ENCODE measurements at places on chromosomes 6 and 20.

GRCh38 chr6:100614933-100615332 is 150.2 kb upstream of the SIM1 start:
- DNase-seq: no peak

- DNase-seq: no peak
These were observed 112.8 kb downstream of the ARHGAP18 start for GRCh38 chr6:129597023-129597713.

DNA sequence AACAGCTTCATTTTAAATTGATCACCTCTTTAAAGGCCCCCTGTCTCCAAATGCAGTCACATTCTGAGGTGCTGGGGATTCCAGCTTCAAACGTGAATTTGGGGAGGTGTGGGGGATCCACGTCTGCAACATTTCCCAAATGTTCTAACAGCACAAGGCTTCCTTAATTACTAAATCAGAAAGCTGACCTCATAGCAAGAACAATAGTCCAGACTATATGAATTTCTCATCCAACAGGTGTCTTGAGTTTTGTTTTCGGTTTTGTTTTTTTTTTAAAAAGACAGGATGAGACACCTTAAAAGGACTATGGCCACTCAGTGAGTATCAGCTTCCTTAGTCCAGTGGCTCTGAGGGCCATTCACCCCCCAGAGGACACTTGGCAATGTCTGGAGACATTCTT is 11.5 kb downstream of the ATP9A start:
- DNase-seq: no peak

DNA sequence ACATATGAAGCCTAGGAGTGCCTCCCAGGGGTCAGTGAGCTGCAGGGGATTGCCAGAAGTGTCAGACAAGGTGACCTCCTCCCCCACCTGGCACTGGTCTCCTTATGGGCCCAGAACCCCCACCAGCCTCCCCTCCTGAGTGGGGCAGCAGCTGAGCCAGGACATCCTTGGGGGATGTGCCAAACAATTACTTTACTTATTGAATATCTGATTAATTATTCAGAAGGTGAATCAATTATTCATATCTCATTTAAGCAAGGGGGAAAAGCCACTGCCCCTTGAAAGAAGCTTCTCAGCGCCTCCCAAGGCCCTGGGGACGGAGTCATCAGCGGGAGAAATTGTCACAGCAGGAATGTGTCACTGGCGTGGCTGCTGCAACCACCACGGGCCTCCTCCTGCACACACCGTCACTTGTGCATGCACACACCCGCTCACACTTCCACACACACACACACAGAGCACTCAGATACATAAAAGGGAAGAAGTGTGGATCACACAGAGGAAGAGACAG is 123.4 kb upstream of the MAFB start:
- no peak for DNase-seq

DNA sequence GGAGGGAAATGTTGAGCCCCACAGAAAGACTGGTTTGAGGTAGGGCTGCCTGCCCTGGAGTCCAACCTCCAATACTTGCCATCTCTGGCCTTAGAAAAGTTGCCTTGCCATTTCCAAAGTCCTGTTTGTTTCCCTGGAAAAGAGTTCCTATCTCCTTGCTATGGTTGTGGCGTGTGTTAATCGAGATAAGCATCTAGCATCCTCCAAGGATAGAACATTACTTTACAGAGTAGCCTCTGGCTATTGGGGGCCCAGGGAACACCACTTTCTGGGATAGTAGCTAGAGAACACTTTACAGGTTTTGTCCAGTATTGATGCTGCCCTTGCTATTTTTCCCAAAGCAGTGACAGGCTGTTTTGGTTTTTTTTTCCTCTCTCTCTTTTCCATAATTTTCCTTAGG is 57.4 kb upstream of the SASH1 start:
- no peak for DNase-seq

DNA sequence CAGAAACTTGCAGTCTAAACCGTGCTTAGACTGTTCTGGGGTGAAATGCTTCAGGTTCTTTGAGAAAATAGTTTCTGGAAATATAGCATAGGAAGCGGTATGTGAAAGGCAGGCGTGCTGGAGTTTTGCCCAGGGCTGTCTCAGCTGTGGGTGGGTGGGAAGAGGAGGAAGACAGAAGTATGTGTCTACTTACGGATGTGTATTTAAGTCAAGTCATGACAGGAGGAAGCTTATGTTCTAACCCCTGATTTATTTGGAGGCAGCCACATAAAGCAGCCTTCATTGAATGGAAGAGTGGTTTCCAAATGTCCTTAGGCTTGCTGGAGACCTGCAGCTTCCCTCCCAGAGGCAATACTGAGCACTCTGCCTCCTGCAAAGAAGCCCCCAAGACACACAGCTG is 345.8 kb upstream of the PRND start:
- no peak for DNase-seq

DNA sequence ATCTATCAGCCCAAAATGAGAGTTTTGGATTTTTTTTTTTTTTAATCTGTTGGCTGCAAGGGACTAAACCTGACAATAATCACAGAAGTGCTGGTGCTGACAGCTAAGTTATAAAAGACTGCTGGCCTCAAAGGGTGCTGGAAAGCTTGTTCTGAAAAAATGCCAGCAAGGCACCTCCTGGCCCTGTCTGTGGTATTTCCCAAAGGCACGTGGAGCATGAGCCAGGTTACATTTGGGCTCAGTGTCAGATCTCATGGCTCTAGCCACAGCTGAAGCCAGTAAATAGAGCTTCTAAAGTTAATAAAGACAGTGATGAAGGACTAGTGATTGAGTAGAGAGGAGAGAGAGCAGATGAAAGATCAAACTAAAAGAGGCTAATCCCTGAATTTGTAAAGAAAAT is 178.9 kb downstream of the FUT9 start:
- DNase-seq: no peak

- no peak for DNase-seq
These were observed 37.8 kb downstream of the PTPRK start for GRCh38 chr6:128482642-128483041.

- peak; percentile 74 for DNase-seq
These were observed 398 bp downstream of the ZBTB2 start for GRCh38 chr6:151390851-151391470.

GRCh38 chr20:32877507-32877906 is 18.8 kb downstream of the EFCAB8 start:
- no peak for DNase-seq

GRCh38 chr6:54053881-54054391 is 57.3 kb upstream of the MLIP start:
- DNase-seq: no peak

DNA sequence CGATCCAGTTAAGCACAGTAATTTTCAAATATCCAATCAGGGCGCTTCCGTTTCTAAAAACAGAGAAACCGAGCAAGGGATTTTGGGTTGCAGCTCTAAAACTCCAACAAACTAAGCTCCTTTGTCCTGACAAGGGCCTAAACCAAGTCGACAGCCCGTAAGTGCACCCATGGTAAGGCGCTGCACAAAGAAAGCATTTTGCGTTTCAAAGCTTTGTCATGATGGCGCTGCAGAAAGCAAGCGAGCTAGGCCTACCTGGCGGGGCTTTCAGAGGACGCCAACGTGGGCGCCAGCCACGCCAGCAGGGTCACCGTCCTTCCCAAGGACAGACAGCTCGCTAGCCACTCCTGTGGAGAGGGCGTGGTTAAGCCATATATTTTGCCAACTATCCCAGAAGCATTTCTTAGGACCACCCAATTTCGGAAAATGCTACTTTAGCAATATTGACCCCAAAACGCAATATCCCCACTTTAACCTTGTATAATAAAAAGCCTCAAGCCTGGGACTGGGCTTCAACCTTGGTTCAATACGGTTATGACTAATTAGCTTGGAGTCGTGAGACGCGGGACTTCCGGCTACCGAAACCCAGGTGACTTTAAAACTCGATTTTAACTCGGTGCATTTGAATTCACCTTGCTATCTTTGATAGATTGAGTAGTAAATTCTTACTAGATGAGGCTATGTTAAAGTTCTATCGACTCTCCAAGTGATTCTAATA is 53.8 kb downstream of the TRIM38 start:
- no peak for DNase-seq

DNA sequence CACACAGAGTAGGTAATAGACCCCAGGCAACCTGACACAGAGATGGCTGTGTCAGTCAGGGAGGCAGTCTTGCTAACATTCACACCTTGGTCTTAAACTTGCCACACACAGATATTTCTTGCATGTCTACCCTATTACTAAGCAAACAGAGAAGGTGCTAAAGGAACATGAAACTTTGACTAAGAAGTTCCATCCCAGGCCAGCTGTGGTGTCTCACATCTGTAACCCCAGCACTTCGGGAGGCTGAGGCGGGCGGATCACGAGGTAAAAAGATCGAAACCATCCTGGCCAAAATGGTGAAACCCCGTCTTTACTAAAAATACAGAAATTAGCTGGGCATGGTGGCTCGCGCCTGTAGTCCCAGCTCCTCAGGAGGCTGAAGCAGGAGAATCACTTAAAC is 222.4 kb upstream of the JARID2 start:
- DNase-seq: no peak

Data from hypothalamus (tissue), 51 donors.